Left lobe of liver (tissue), 2 donors: ENCODE measurements at places on chromosomes 13 and 19.

DNA sequence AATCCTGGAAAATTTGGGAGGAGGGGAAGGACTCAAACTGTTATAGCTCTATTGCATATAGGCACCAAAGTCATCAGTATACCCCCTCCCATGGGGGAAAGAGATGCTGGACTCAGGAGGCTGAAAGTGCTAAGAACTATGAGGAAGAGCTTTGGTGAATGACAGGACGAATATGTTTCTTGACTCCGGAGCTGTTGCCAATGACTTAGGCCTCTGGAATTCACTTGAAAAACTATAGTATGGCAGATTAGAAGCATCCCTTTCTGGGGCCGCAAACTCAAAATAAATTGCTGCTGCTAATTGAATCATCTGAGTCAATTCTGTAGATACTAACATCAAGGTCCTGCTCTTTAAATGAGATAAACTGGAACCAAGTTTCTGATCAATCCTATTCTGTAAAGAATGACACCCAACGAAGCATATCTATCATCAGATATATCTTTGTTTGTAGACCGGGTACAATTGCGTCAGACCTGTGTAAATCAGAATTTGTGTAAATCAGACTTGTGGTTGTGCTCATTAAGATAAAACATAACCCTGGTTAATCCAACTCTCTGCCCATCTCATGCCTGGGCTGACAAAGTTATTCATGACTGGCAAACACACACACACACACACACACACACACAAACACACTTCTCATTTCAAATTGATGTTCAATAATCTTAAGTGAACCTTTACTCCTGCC lies 1793.8 kb upstream of the PCDH20 start:
- DNase-seq: no peak

DNA sequence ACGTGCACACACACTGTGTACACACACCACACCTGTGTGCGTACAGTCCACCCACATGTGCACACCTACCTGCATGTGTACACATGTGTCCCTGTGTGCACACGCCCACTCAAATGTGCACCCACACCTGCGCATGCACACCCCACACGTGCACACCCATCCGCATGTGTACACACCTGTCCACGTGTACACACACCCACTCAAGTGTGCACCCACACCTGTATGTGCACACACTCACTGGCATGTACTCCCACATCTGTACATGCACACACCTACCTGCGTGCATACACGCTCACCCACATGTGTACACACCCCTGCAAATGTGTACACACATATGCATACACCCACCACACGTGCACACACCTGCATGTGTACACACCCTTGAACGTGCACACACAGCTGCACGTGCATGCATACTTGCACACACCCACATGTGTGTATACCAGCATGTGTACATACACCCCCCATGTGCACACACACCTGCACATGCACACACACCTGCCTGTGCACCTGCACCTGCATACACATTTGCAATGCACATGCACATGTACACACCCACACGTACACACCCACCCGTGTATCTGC lies 10.6 kb downstream of the PKN1 start:
- DNase-seq: no peak

DNA sequence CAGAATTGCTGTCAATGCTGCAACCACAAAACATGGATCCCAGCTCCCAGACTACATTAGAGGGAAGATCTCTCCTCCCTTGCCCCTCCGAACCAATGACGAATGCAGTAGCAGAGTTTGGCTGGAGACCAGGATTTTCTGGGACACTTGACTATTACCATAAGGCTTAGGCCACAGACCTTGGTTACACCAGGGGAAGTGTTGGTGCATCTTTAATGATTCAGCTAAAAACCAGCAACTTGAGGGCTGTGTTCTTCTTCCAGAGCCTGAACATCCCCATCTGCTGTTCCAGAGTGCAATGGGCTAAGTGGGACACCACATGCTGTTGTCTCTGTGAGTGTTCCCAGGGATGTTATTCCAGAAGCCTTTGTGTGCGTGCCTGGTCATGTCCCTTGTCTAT lies 528.2 kb downstream of the LMO7 start:
- DNase-seq: no peak

- no peak for DNase-seq
Observed at GRCh38 chr13:28442839-28443238, 52.1 kb downstream of the FLT1 start.

DNA sequence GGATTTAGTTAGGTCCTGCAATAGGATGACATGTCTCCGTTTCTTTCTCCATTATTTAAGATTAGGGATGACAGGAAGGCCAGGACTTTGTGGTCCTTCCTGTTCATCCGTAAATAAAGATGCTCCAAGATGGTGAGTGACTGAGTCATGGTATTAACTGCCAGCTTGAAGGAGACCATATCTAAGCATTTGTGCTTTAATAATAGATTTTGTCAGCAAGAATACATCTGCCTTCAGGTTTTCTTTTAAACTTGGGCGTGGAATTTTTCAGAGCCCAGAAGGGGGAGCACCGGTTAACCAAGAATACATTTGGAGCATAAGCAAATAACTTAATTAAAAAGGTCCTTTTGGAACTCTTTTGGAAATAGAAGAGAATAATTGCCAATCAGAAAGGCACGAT lies 68.2 kb downstream of the ARHGAP35 start:
- no peak for DNase-seq

GRCh38 chr13:102626928-102627327 lies 30.1 kb downstream of the TPP2 start:
- no peak for DNase-seq

- DNase-seq: no peak
Observed at GRCh38 chr13:42574011-42574410, at the start of gene TNFSF11. TNFSF11 (plus strand) TSS chr13:42574152; CDS start chr13:42574304, 152 bp downstream.

DNA sequence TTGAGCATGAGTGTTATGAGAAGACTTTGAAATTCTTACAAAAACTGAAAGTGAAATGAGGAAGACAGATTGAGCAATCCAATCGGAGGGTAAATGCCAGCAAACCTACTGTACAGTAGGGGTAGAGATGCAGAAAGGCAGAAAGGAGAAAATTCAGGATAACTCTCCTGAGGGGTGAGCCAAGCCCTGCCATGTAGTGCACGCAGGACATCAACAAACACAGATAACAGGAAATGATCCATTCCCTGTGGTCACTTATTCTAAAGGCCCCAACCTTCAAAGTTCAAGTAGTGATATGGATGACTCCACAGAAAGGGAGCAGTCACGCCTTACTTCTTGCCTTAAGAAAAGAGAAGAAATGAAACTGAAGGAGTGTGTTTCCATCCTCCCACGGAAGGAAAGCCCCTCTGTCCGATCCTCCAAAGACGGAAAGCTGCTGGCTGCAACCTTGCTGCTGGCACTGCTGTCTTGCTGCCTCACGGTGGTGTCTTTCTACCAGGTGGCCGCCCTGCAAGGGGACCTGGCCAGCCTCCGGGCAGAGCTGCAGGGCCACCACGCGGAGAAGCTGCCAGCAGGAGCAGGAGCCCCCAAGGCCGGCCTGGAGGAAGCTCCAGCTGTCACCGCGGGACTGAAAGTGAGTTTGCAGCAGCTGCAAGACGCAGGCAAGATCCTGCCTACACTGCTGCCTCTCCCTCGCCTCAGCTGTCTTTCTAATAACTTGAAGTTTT lies at the start of gene TNFSF13B:
Gene TNFSF13B, plus strand, starts transcription at position 118 of the 728 bp plus-strand sequence. Its CDS starts 178 bp downstream, at position 296.
- DNase-seq: peak; percentile 55

DNA sequence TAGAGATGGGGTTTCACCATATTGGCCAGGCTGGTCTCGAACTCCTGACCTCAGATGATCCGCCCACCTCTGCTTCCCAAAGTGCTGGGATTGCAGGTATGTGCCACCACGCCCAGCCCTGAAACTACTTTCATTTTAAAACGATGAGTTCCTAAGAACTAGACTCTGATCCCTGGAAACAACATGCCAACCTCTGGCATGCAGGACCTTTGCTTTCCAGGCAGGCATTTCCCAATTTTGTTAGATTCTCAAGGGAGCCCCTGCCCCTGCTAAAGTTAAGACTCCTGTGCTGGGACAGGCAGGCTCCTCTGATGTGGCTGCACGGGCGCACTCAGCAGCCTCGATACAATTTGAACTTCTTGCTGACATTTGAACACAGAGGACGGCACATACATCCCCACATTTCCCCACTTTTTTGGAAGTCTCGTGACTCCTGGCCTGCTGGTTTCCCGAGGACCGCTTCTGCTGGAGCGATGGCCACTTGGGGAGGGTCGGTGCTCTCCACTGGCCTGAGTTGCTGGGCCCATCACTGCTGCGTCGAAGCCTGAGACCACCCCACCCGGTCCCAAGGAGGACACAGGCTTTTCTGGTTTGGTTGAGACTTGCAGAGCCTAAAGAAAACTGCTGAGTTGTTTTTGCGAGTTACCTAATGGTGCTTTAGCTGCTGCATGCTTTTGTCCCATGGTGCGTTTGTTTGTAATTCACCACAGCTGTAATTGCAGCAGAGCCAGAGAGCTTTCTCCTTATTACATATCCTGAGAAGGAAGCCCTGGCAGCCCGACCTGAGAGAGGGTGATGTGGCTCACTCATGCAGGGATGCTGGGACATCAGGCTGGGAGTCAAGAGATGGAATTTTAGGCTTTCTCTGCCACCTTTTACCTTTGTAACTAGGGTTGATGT lies 8.2 kb downstream of the ATP11A start:
- DNase-seq: peak; percentile 60

DNA sequence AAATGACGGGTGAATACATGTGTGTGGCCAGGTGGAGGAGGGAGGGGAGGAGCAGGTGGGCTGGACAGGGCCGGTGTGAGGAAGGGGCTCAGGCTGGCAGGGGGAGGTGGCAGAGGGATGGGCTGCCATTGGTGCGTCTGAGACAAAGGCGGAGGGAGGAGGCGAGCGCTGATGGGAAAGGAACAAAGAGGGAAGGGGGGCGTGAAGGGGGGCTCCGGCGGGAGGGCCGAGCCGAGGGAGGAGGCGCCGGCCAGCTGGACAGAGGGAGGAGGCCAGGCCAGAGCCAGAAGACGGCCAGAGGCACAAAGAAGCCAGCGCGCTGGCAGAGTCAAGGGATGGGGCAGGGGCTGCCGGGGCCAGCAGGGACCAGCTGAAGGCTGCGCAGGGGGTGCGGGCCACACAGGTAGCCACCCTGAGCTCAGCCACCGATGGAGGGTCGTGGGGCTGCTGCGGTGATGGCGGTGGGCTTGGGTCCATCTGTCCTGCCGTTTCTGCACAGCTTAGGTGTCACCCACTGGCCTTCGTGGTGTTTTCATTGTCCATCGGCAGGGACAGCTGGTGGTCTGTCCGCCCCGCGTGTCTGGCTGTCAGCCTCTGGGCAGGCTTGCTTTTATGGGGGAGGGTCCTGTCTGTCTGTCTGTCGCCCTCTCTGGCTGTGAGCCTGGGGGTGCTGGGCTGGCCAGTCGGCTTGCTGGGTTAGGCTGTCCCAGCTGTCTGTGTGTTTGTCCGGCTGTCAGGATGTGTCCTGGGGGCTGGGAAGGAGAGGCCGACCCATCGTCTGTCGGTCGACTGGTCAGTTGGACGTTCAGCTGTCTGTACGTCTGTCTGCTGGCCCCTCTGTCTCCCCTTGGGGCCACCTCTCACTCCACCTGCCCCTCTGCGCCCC lies 2.2 kb downstream of the APC2 start:
- no peak for DNase-seq
